ENCODE measurements at places on chromosomes 12 and 14. TPM values are rescaled to one million over a fixed set of nuclear protein-coding genes. Genes with fewer than 3 reads are reported as not detected.

Gene PTPRB
- total RNA-seq: 98.7 TPM

DNA sequence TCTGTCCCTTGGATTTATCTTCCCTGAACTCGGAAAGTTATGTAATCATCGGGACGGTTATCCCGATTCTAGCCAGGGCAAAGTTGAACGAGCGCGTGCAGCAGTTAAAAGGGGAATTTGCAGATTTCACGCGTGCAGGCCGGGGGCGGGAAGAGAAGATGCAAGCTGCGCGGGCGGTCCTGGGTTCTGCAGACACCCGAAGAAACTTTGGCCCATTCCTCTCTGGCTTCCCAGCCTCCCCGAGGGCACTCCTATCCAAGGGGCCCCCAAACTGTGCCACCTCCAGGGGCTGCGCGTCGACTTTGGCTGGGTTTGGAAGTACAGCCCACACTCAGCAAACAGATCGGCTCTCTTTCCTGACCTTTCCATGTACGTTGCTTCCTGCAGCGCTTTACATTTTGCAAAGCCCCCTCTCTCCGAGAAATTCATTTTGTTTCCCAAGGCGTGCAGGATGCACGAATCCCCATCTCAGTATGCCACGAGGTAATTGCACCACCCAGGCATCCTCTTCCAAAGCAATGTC is 941 bp upstream of the PPP1CC start:
- DNase-seq: no peak

- no peak for DNase-seq
Observed at GRCh38 chr12:94026596-94026995, 121.8 kb upstream of the PLXNC1 start.

DNA sequence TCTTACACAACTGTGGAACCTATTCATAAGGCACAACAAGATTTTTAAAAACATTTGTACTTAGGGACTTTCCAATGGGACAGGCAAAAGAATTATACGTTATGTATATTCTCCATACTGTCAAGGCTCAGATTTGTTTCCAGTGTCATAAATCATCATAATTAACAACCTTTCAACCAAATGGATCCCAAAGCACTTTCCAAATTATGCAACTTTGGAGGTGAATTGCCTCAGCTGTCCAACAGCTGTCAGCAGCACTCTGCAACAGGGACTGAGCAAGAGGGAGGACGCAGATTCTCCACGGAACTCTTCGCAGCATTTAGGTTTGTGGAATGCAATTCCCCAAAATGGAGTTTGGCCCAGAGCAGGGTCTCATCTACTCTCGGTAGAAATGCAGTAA is 186.6 kb downstream of the PAX9 start:
- DNase-seq: no peak

GRCh38 chr12:5710260-5710878 is 234.7 kb downstream of the ANO2 start:
- DNase-seq: no peak

- DNase-seq: no peak
Observed at GRCh38 chr12:115998119-115998633, 279.3 kb downstream of the MED13L start.

- no peak for DNase-seq
Observed at GRCh38 chr14:91417983-91418386, 365 bp upstream of the CCDC88C start.

- no peak for DNase-seq
Observed at GRCh38 chr12:67318786-67319185, 49.6 kb downstream of the CAND1 start.

DNA sequence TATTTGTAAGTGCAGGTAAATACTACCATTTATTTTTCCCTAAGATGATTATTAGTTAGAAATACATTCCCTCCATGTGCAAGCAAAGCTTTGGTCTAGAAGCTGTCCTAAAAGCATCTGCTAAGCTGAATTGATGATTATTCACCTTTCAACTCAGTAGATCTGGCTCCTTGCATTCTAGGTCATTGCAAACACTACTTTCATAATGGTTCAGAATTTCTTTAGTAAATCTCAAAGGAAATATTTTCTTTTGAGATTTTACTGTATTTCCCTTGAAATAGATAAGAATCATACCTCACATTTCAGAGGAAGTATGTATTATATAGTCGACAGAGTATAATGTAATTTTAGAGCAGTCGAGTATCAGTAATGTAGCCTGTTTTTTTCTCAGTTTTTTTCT is 2.4 kb downstream of the ETNK1 start:
- DNase-seq: no peak

Measured in pulmonary artery endothelial cell (primary cell).